ENCODE measurements at places on chromosomes 3 and 15. TPM values are rescaled to one million over a fixed set of nuclear protein-coding genes. Genes with fewer than 3 reads are reported as not detected.

- DNase-seq, result no peak
- no peaks in the 10 kb centered on the region for H3K36me3 ChIP-seq
- peaks cover 6% of the 10 kb centered on the region for H3K27me3 ChIP-seq
- H3K27ac ChIP-seq, result no peak overlapping the region
- no peak overlapping the region for H3K4me3 ChIP-seq
- H3K4me1 ChIP-seq, result no peaks in the 10 kb centered on the region
These were observed 106.0 kb upstream of the LRIG1 start for GRCh38 chr3:66606868-66607267.

DNA sequence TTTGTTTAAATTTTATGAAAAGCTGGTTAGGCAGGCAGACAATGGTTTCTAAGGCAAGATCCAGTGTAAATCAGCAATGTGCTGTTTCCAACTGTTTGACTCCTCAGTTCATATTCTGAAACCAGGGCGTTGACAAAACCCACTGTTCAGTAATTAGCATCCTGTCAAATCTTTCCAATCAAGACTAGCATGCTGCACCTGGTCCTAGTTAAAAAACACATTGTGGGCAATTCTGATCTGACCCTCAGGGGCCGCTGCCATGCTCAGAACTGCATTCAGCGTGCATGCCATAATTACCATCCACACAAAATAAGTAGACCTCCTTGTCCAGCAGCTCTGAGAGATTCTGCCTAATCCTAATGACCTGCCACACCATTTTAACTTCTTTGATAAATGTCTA is 20.9 kb upstream of the RBP1 start:
- no peak overlapping the region for H3K4me3 ChIP-seq
- H3K4me1 ChIP-seq, result no peaks in the 10 kb centered on the region
- DNase-seq, result no peak
- H3K36me3 ChIP-seq, result no peaks in the 10 kb centered on the region

- H3K27me3 ChIP-seq, result no peaks in the 10 kb centered on the region
- H3K36me3 ChIP-seq, result no peaks in the 10 kb centered on the region
- no peak overlapping the region for H3K4me3 ChIP-seq
- DNase-seq, result no peak
- no peak overlapping the region for H3K27ac ChIP-seq
These were observed 42.4 kb upstream of the KY start for GRCh38 chr3:134693226-134693625.

- no peaks in the 10 kb centered on the region for H3K27me3 ChIP-seq
- no peak overlapping the region for H3K27ac ChIP-seq
- no peak for DNase-seq
- H3K36me3 ChIP-seq, result peaks cover 25% of the 10 kb centered on the region
- H3K4me1 ChIP-seq, result no peaks in the 10 kb centered on the region
These were observed 72.3 kb downstream of the PIAS1 start for GRCh38 chr15:68126396-68126795.

DNA sequence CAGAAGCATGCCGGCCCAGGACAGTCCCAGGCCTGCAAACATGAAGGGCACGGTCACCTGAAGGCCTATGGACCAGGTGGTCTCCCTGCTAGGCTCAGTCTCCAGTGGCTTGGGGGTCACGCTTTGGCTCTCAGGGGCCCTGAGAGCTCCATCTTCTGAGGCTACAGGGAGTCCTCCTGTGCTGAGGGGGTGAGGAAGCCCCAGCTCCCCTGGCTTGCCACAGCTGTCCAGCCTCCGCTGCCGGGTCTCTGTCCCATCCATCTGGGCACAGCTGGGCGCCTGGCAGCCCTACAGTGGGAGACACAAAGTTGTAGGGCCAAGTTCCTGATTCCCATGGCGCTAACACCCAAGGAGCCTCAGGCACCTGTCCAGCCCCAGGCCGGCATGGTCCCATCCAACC is 16.0 kb downstream of the SLC41A3 start:
- H3K27me3 ChIP-seq, result no peaks in the 10 kb centered on the region
- H3K4me3 ChIP-seq, result no peak overlapping the region
- H3K36me3 ChIP-seq, result peaks cover 6% of the 10 kb centered on the region

DNA sequence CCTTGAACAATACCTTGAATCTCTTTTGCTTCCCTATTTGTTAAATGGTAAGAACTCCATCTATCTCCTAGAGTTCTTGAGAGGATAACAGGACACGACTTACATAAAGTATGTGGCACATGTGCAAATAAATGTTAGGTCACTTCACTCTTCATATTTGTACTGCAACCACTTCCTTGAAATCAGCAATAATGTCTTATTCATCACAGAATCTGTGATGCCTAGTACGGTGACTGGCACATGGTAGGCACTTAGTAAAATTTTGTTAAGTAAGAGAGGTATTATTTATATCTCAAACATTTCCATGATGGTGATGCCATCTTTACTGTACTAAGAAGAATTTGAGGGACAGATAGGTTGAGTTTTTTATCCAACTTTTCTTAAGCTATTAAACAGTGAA is 14.3 kb downstream of the CD47 start:
- H3K4me3 ChIP-seq, result no peak overlapping the region
- H3K36me3 ChIP-seq, result peaks cover 66% of the 10 kb centered on the region
- no peak for DNase-seq
- H3K4me1 ChIP-seq, result peaks cover 65% of the 10 kb centered on the region

DNA sequence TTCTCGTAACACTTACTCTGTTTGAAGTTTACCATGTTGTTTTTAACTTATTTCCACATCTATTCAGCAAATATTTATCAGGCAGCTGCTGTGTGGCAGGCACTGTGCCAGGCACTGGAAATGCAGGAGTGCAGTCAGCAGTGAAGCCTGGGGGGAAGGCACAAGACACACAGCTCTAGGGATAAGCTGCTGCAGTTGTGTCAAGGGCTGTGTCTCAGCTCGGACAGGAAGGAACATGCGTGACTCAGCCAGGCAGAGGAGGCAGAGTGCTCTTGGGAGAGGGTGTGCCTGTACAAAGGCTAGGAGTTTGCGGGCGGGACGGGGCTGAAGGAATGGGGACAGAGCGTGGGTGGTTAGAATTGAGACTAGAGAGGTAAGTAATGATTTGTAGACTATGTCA is 24.7 kb downstream of the LYSMD4 start:
- H3K4me1 ChIP-seq, result peaks cover 35% of the 10 kb centered on the region
- no peak overlapping the region for H3K4me3 ChIP-seq
- peaks cover 17% of the 10 kb centered on the region for H3K36me3 ChIP-seq
- no peaks in the 10 kb centered on the region for H3K27me3 ChIP-seq
- DNase-seq, result no peak

GRCh38 chr15:71461748-71462147 is 346.5 kb downstream of the THSD4 start:
- peaks cover 10% of the 10 kb centered on the region for H3K27me3 ChIP-seq
- no peaks in the 10 kb centered on the region for H3K4me1 ChIP-seq
- H3K4me3 ChIP-seq, result no peak overlapping the region
- DNase-seq, result no peak
- no peaks in the 10 kb centered on the region for H3K36me3 ChIP-seq
- no peak overlapping the region for H3K27ac ChIP-seq

- no peak overlapping the region for H3K4me3 ChIP-seq
- H3K27me3 ChIP-seq, result no peaks in the 10 kb centered on the region
- DNase-seq, result no peak
These were observed 454 bp downstream of the C15orf62 start for GRCh38 chr15:40770147-40770721.

DNA sequence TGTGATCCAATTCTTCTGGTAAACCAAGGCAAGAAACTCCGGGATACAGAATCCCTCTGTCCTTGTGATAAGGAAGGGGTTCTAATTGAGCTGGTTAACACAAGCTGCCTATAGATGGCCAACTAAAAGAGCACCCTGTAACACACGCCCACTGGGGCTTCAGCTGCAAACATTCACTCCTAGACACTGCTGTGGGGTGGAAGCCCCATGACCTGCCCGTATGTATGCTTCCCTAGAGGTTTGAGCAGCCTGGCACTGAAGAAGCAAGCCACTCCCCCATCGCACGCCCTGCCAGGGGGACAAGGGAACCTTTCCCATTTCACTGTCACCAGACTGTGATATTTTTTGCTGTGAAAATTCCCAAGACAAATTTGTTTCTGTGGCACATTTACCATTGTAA is 516.9 kb upstream of the GOLIM4 start:
- H3K36me3 ChIP-seq, result no peaks in the 10 kb centered on the region
- no peaks in the 10 kb centered on the region for H3K4me1 ChIP-seq
- H3K27ac ChIP-seq, result no peak overlapping the region
- no peaks in the 10 kb centered on the region for H3K27me3 ChIP-seq
- DNase-seq, result no peak

GRCh38 chr15:68818066-68818768 is 2.5 kb downstream of the ANP32A start:
- H3K4me3 ChIP-seq, result peak overlapping the region; percentile 89
- DNase-seq, result peak; percentile 69
- H3K27ac ChIP-seq, result peak overlapping the region; percentile 64
- H3K4me1 ChIP-seq, result peaks cover 47% of the 10 kb centered on the region
- H3K36me3 ChIP-seq, result peaks cover 31% of the 10 kb centered on the region

Gene GLDN
- total RNA-seq, result not detected

Gene GAP43
- total RNA-seq, result not detected

Gene RASGRF1
- not detected for total RNA-seq

Gene HCLS1
- total RNA-seq, result 382 TPM

Gene CATSPER2
- 3.0 TPM for total RNA-seq

Gene GOLGA6B
- not detected for total RNA-seq
